CD8-positive, alpha-beta memory T cell (primary cell): ENCODE measurements at places on chromosomes 4 and X.

DNA sequence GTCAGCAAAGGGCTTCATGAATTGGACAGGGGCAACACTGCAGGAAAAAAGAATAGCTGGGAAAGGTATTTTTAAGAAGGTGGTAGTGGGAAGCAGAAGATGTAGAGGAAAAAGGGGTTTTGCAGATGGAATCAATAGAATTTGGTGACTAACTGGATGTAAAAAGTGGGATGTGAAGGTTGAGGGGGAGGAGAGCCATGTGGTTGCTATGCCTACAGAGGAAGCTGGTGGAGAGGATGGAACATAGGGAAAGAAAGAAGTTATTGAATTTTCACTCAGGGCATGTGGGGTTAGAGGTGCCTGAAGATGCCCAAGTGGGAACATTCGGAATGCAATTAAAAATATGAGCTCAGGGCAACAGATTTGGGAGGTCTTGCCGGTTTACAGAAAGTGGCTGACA lies 33.0 kb downstream of the REELD1 start:
- no peak for DNase-seq

DNA sequence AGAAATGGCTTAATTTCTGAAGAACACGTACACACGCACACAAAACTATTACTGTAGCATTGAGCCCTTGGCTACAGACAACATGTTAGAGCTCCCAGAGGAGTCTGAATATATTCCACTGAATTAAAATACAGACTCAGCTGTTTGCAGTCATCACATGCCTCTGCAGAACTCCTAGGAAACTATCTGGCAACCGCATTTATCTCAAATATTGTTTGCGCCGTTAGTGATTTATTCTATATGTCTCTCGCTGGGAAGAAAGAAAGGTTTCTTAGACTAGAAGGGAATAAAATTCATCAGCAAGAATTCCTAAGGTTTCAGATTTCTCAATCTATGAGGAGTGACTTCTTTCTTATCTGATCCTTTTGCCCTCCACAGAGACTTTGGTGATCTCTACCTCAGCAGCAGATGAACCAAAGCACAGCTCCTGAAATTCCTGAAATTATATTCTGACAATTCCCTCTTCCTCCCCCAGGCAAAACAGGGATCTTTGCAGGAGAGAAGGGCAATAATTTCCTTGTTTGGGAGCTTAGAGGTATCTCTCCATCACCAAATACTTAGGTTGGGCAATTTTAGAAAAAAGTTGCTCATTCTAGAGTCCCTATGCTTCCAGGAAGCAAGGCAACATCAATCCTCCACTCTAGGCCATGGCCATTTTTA lies 199.2 kb downstream of the APBB2 start:
- DNase-seq = no peak

- no peak for DNase-seq
Observed at GRCh38 chr4:150176547-150176946, 98.3 kb downstream of the DCLK2 start.

DNA sequence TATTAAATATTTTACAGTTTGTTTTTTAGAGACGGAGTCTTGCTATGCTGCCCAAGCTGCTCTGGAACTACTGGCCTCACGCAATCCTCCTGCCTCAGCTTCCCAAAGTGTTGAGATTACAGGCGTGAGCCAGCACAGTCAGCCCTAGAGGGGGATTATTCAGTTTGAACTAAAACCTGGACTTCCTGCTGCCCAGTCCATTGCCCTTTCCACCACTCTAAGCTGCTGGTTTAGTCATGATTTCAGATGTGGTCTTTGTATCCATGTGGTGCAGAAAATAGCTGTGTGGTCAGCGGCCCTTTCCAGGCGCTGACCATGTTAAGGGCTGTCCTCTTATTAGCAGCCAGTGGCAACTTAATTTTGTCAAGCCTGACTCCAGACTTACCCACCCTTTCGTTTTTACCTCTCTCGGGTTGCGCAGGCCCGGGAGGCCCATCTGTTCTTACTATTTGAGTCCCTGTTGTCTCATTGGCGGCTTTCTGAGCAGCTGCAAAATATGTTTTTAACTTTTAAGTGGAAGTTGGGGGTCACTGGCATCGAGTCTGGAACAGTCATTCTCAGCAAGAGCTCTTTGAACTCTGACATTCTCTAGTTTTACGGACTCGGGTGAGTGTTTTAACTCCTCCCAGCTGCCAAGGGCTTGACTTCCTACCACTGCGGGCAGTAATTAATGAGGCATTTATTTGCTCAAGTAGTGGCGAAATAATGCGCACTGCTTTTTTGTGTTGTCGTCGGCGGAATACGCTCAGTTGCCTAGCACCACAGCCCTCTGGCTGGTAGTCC lies 773 bp upstream of the VMA21 start:
- DNase-seq = no peak

DNA sequence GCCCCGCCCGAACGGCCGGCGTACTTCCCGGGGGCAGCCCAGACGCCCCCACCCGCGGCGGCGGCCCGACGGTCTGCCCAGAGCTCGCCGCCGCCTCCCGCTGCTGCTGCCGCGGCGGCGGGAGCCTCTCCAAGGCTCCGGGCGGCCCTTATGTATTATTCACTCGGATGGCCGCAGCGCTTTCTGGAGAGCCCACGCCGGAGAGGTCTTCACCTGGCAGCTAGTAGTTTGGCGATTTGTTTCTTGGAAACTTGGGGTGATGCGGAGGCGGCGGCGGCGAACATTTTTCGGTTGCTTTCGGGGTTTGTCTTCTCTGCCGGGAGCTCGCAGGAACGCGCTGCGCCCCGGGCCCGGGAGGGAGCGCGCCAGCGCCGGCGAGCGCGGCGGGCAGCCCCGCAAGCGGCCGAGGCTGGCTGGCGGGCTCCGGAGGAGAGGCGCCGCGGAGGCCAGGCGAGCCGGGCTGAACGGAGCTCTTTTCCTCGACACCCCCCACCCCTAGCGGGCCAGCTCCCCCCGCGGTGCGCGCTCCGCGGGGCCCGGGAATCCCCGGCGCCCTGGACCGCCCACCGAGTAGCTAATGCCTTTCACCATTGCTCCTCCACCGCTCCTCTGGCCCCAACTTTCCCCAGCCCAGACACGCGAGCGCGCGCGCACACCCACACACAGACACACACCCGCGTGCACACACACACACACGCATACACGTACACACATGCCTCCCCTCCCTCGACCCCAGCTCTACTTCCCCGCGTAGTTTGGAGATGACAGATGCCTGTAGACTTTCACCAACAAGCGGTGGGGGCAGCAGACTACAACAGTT lies 113.5 kb downstream of the DHX15 start:
- no peak for DNase-seq

- peak; percentile 63 for DNase-seq
Observed at GRCh38 chr4:140359562-140360427, 13.7 kb upstream of the SCOC start.

GRCh38 chrX:67207912-67208311 lies 335.9 kb upstream of the AR start:
- DNase-seq = no peak

- DNase-seq = no peak
Observed at GRCh38 chr4:78592088-78592783, 40.7 kb downstream of the ANXA3 start.

GRCh38 chr4:103645991-103646390 lies 73.8 kb downstream of the TACR3 start:
- no peak for DNase-seq

DNA sequence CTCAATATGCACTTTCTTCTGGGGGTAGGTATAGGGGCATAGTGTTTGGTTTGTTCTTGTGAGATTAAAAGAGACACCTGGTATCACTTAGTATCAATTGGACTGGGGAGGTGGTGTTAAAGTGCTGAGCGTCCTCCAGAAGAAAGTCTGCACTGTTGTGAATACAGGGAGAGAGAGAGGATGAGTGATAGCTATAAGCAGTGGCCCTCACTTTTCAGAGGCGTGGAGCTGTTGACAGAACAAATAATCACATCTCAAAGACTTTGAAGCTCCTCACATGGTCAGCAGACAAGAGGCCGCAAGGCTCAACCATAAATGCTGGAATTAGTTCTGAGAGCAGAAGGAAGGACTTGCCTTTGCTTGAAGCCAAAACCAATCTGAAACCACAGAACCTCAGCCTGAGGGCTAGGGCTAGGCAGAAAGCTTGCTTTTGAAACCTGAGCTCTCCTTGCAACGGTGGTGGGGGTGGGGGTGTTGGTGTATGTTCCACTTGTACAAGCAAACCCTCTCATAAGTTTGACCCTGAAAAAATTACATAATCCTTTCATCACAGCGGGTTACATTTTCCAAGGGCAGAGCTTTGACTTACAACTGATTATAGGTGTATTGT lies 123.2 kb upstream of the SCML1 start:
- DNase-seq = no peak

DNA sequence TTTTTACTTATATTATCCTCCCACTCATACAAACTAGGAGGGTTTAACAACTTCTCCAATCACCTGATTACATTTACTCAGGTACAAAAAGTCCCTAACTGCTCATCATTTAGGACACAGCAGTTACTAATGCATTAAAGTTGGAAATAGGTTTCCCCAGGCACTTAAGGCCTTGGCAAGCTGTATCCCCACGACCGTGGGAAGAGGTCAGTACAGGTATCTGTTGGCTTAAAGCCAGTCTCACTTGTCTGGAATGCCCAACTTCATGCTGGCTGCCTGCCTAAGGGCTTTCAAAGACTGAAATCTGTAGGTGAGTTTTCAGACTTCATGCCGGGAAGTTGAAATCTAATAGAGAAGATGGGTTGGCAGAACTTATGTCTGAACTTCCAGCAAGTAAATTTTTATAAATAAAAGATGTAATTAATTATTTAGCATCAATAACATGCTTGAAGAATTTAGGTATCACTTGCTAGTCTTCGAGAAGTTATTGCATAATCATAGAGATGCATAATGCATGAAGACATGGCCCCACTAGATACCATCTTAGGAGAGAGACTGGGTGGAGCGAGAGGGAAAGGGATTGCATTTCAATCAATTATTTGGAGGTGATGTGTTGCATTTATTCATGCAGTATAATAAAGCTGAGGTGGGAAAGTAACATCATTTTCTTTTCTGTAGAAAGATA lies 54.2 kb downstream of the SCD5 start:
- DNase-seq = no peak

DNA sequence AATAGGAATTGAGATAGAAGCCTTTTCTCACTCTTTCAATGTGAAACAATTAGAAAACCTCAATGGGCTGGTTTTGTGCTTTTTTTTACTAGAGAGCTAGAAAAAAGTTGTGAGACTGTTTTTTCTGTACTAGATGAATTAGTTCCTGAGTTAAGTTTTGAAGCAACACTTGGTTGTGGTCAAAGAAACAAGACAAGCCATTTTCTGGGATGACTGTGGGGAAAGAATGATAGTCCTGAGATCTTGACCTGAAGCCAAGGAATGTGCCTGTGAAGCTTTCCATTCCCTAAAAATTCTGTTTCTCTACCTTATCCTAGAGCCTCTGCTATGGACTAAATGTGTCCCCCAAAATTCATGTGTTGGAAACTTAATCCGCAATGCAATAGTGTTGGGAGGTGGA lies 157.8 kb upstream of the TLL1 start:
- DNase-seq = no peak

GRCh38 chr4:48299560-48299959 lies 29.9 kb upstream of the TEC start:
- DNase-seq = no peak

DNA sequence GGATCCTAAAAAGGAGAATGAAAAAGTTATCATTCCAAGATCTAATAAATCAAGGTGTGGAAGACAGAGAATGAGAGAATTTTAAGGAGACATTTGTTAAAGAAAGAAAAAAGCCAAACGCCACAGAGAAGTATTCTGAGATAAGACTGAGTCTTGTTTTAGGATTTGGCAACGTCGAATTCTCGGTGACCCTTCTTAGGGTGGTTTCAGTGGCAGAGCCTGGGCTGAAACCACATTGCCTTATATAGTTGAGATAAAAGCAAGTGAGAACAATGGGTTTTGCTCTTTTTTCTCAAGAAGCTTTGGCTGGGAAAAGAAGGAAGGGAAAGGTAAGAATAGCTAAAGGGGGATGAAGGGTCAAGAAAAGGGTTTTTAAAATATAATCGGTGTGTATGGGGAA lies 209.4 kb downstream of the VEGFC start:
- DNase-seq = no peak

- no peak for DNase-seq
Observed at GRCh38 chrX:101206471-101206870, 13.1 kb upstream of the DRP2 start.

GRCh38 chr4:118410138-118410537 lies 57.3 kb upstream of the PRSS12 start:
- no peak for DNase-seq

GRCh38 chr4:113481820-113482219 lies 279.7 kb downstream of the CAMK2D start:
- DNase-seq = no peak

- DNase-seq = no peak
Observed at GRCh38 chrX:14902537-14902936, 29.3 kb downstream of the MOSPD2 start.

GRCh38 chr4:98150092-98150761 lies 7.0 kb upstream of the STPG2 start:
- DNase-seq = no peak

DNA sequence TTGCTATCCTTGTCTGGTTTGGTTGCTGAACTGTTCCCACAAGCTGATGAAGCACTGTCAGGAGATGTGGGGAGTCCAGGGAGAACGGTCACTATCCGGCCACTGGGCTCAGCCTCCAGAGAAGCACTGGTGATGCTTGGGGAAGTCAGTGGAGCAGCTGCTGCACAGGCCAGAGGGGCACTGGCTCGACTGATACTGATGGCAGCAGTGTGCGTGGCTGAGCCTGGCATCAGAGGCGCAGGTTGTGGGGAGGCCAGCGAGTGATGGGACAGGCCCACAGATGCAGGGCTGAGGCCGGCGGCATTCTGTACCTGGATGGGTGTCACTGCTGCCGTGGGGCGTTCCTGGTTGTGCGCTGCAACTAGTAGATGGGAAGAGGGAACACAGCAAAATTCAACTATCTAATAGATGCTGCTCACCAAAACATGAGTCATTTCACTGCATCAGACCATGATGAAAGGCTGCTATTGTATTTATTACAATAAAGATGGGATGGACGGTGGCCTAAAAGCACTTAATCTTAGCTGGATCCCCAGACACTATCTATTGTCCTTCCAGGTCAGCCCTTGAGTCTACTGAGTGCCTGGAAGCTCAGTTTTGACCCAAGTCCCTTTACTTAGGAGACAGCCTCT lies 106.3 kb upstream of the CBR4 start:
- no peak for DNase-seq

GRCh38 chrX:23797371-23798128 lies 14.6 kb downstream of the SAT1 start:
- no peak for DNase-seq

DNA sequence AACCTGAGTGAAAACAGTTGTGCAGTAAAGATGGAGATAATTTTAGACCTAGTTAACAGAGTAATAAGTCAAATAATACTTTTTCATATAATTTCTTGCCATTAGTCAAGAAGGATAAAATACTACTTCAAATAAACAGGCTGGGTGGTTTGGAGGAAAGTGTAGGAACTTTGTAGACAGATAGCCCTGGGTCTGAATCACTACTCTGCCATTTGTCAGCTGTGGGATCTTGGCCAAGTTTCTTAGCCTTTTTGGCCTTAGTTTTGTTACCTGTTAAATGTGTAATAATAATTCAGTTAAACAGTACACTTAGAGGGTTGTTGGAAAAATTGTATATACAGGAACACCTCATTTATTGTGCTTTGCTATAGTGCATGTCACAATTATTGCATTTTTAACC lies 163.7 kb downstream of the NPNT start:
- DNase-seq = no peak

- DNase-seq = no peak
Observed at GRCh38 chr4:177349191-177349590, 39.5 kb downstream of the NEIL3 start.
